ENCODE measurements at places on chromosomes 1 and 21.
A peak's percentile ranks its signal among the peaks of the same experiment; 100 is the strongest.

GRCh38 chr1:231512147-231512698, 16.2 kb upstream of the TSNAX start:
- no peaks in the 10 kb centered on the region for H3K36me3 ChIP-seq
- H3K27me3 ChIP-seq = peaks cover under 1% of the 10 kb centered on the region
- no peak for DNase-seq
- no peak overlapping the region for H3K27ac ChIP-seq

GRCh38 chr1:90400131-90400530, 317.0 kb downstream of the BARHL2 start:
- no peak overlapping the region for H3K27ac ChIP-seq
- no peak for DNase-seq
- H3K36me3 ChIP-seq = no peaks in the 10 kb centered on the region
- H3K27me3 ChIP-seq = no peaks in the 10 kb centered on the region
- peaks cover 12% of the 10 kb centered on the region for H3K4me1 ChIP-seq

DNA sequence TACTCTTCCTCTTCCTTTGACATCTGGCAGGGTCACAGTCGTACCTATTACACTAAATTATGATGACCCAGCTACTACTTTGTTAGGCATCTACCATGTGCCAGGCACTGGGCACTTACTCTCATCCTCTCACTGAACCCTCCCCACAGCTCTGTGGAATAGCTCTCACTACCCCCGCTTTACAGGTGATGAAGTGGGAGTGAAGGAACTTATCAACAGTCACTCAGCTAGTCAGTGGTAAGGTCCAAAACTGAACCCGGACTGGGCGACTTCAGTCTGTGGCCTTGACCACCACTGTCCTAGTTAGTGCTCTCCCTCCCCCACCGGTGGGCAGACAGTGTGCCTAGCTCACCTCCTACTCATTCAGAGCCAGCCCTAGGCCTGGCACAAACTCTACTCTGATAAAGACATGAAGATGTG, 12.3 kb downstream of the ADGRB2 start:
- H3K36me3 ChIP-seq = no peaks in the 10 kb centered on the region
- H3K4me3 ChIP-seq = no peak overlapping the region
- H3K27ac ChIP-seq = no peak overlapping the region
- no peak for DNase-seq

DNA sequence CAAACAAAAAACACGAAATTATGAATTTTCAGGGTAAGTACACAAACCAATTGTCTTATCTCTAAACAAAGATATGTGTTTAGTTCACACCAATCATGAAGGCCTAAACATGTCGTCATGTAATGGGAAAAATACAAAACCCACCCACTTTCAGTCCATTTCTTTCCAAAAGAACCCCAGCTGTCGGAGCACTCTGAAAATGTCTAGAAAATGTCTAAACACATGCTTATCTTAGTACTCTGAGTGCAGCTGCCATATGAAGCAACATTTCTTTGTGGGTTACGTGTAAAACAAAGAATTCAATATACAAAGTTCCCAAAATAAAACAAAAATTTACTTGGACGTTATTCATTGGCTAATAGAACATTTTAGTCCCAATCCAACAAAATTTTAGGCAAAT, 22.7 kb downstream of the SERBP1 start:
- H3K27ac ChIP-seq = no peak overlapping the region
- H3K4me1 ChIP-seq = peaks cover 3% of the 10 kb centered on the region

DNA sequence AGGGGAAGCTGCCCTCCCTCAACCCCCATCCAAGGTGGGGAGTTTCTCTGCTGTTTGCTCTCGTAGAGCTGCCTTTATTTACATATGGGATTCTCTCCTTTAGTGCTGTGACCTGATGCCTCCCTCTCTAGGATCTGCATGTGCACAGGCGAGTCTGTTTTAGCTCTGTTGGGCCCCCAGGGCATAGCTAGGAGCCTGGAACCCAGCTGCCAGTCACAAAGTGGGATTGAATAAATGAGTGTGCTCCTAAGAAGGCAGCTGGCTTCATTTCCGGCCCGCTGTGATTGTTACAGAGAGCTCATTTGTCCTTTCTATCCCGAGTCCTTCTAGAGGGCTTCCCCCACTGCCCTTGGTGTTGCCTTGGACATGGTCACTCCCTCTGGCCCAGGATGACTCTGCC, 176.6 kb downstream of the GRIK3 start:
- H3K4me1 ChIP-seq = peaks cover 23% of the 10 kb centered on the region
- H3K27ac ChIP-seq = peak overlapping the region; percentile 69
- H3K27me3 ChIP-seq = no peaks in the 10 kb centered on the region
- no peaks in the 10 kb centered on the region for H3K36me3 ChIP-seq

GRCh38 chr1:7669559-7670311, 101.4 kb upstream of the VAMP3 start:
- peaks cover 14% of the 10 kb centered on the region for H3K27me3 ChIP-seq
- peaks cover 37% of the 10 kb centered on the region for H3K4me1 ChIP-seq
- peak; percentile 66 for DNase-seq
- peak overlapping the region; percentile 67 for H3K4me3 ChIP-seq
- no peaks in the 10 kb centered on the region for H3K36me3 ChIP-seq

DNA sequence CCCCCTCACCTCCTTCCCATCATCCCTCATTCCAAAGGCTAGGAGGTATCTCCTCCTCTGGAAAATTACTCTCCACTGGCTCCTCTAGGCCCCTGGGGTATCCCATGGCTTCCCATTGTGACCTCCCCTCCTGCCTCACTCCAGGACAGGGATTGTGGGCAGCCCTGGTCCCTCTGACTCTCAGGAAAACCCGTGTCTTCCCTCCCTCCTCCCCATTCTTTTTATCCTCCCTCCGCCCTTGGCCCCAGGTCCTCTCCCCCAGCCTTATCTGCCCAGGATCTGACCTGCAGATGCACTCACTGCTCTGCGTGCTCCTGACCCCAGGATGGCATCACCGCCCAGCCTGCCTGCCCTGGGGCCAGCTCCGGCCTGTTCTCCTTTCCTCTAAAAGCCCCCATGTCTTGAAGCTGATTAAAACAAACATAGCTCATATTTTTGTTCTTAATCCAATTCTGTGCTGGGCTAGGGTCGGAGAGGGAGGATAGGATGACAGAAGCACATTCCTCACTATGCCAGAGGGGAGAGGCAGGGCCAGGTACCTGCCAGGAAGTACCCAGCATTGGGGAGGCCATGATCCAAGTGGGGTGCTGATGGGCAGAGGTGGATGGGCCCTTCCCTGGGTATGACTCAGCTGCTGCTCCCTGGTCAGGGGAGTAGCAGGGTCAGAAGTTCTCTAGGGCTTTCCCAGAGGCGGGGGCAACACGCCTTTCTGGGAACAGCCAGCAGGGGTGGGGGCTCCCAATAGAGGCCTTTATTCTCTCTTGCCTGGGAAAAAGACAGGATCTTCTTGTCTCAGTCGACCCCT, 13.8 kb upstream of the UBL4B start:
- H3K4me3 ChIP-seq = no peak overlapping the region
- no peak for DNase-seq
- H3K27ac ChIP-seq = no peak overlapping the region
- H3K4me1 ChIP-seq = peaks cover 33% of the 10 kb centered on the region

GRCh38 chr1:50405814-50406213, 17.4 kb downstream of the DMRTA2 start:
- no peak overlapping the region for H3K4me3 ChIP-seq
- no peaks in the 10 kb centered on the region for H3K4me1 ChIP-seq
- H3K36me3 ChIP-seq = no peaks in the 10 kb centered on the region
- peaks cover 84% of the 10 kb centered on the region for H3K27me3 ChIP-seq
- DNase-seq = no peak

DNA sequence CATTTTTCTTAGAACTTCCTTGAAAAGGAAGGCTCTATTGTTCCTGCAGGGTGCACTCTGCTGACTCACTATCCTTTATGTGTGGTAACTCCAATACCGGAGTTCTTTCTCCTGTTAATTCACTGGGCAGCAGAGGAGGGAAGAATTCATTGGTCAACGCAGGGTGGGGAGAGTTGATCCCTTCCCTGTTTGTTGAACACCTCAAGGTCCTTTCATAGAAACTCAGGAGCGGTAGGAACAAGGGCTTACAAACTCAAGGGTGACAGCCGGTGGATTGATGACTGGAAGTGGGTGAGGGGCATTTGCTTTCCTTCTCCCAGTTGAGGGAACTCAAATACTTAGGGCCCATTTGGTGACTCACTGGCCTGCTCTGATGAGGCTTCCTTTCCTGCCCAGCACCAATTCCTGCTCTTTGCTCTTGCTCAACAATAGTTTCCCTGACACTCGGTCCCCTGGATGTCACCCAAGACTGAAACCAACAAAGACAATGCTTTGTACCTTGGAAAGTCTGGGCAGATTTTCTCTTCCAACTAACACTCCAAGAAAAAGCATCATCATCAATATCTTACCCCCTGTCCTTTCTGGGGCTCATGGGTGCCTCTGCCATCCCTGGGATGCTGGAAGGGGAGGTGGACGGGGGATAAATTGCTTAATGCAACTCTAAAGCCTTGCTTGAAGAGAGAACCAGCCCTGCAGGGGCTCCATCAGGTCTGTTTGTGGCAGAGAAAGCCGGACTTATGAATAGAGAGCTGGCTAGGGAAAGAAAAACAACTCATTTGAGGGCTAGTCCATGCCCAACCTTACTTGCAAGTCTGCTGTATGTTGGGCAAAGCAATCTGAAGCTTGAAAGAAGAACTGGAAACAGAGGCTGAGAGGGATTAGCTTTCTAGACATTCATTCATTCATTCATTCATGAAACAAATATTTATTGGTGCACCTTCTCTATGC, 9.3 kb downstream of the SLC26A9 start:
- H3K4me1 ChIP-seq = peaks cover 17% of the 10 kb centered on the region
- DNase-seq = no peak
- H3K4me3 ChIP-seq = no peak overlapping the region
- peak overlapping the region; percentile 81 for H3K27ac ChIP-seq
- peaks cover 7% of the 10 kb centered on the region for H3K27me3 ChIP-seq

GRCh38 chr1:216073793-216074595, 349.3 kb downstream of the USH2A start:
- H3K27me3 ChIP-seq = no peaks in the 10 kb centered on the region
- no peaks in the 10 kb centered on the region for H3K36me3 ChIP-seq
- peak overlapping the region; percentile 17 for H3K27ac ChIP-seq
- peaks cover 37% of the 10 kb centered on the region for H3K4me1 ChIP-seq
- H3K4me3 ChIP-seq = no peak overlapping the region

DNA sequence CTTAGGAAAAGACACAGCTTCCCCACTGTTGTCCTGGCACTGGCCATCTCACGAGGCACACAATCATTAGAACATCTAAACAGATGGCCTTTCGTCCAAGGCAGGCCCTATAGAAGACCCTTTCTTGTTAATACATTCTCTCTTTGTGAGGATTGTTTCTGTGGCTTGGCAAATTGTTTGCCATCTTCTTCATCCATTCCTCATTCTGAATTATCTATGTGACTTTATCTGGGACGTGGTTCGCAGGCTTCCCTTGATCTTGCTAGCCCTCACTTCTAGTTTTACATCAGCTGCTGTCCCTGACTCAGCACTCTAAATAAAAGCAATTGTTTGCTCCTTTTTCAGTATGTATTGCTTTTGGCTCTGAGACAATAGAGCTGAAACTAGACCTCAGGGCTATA, 101.1 kb upstream of the ZC3H11B start:
- no peak for DNase-seq
- peaks cover under 1% of the 10 kb centered on the region for H3K36me3 ChIP-seq
- peak overlapping the region; percentile 82 for H3K27ac ChIP-seq
- H3K4me3 ChIP-seq = no peak overlapping the region

GRCh38 chr21:17949421-17949820, 130.3 kb upstream of the C21orf91 start:
- no peaks in the 10 kb centered on the region for H3K4me1 ChIP-seq
- H3K27ac ChIP-seq = no peak overlapping the region
- H3K4me3 ChIP-seq = no peak overlapping the region
- no peak for DNase-seq

GRCh38 chr1:31063631-31064030, 1.9 kb downstream of the PUM1 start:
- H3K27me3 ChIP-seq = no peaks in the 10 kb centered on the region
- H3K4me1 ChIP-seq = peaks cover 29% of the 10 kb centered on the region
- H3K4me3 ChIP-seq = peak overlapping the region; percentile 99
- H3K36me3 ChIP-seq = peaks cover 3% of the 10 kb centered on the region
- no peak for DNase-seq

DNA sequence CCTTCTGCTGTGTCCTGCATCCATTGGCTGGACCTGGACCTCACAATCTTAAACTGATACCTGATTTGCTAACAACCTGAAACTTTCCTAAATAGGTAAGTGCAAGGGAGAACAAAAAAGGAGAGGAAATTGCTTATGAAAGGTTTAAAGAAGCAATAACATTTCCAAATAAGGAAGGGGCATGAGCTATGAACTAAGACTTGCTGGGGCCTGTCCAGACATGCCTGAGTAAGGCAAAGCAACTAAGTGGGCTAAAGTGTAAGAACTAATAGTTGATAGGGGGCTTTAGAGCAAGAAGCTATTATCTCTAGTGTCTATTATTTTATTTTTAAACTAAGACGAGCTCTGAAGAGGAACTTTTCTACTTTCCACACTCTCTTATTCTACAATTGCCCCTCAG, 11.6 kb downstream of the JMJD4 start:
- H3K36me3 ChIP-seq = peaks cover 23% of the 10 kb centered on the region
- DNase-seq = no peak
- H3K27ac ChIP-seq = no peak overlapping the region
- H3K4me3 ChIP-seq = no peak overlapping the region
- H3K27me3 ChIP-seq = peaks cover 31% of the 10 kb centered on the region

GRCh38 chr1:150572918-150573647, 6.3 kb downstream of the MCL1 start:
- H3K36me3 ChIP-seq = peaks cover 44% of the 10 kb centered on the region
- no peak for DNase-seq
- H3K4me3 ChIP-seq = peak overlapping the region; percentile 70
- peaks cover 68% of the 10 kb centered on the region for H3K4me1 ChIP-seq
- H3K27me3 ChIP-seq = peaks cover 9% of the 10 kb centered on the region

DNA sequence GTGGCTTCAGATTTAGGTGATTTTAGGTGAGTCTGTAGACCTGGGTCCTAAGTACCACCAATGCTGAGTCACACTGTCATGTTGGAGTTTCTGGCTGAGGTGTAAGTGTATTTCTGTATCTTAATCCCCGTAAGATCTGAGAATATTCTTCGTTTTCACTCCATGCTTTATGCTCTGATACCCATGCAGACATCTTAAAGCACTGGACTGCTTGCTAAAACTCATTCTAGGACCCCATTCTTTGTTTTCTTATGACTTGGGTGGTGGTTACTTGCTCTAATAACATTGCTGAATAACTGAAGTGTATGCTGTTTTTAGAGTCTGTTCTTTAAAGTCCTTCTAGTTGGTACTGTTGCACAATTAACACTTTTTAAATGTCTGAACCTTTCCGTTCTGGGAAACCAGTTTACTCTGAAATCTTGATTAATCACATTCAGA, 36.6 kb downstream of the CDC42 start:
- H3K27me3 ChIP-seq = no peaks in the 10 kb centered on the region
- H3K4me1 ChIP-seq = peaks cover 33% of the 10 kb centered on the region
- H3K36me3 ChIP-seq = peaks cover 14% of the 10 kb centered on the region
- DNase-seq = no peak

GRCh38 chr1:79042117-79042516, 35.6 kb upstream of the ADGRL4 start:
- no peak overlapping the region for H3K27ac ChIP-seq
- no peak overlapping the region for H3K4me3 ChIP-seq
- H3K36me3 ChIP-seq = peaks cover 13% of the 10 kb centered on the region
- DNase-seq = no peak

- H3K27ac ChIP-seq = no peak overlapping the region
- no peak overlapping the region for H3K4me3 ChIP-seq
- no peaks in the 10 kb centered on the region for H3K36me3 ChIP-seq
- DNase-seq = no peak
- no peaks in the 10 kb centered on the region for H3K4me1 ChIP-seq
Measured at GRCh38 chr1:2574350-2574749, 12.2 kb upstream of the PRXL2B start.

- H3K36me3 ChIP-seq = peaks cover 4% of the 10 kb centered on the region
- peak overlapping the region; percentile 57 for H3K27ac ChIP-seq
- H3K4me3 ChIP-seq = no peak overlapping the region
Measured at GRCh38 chr1:234265321-234265720, 107.9 kb upstream of the COA6 start.

All from neural crest cell (in vitro differentiated cells).